ENCODE measurements at places on chromosomes 13 and 19.

DNA sequence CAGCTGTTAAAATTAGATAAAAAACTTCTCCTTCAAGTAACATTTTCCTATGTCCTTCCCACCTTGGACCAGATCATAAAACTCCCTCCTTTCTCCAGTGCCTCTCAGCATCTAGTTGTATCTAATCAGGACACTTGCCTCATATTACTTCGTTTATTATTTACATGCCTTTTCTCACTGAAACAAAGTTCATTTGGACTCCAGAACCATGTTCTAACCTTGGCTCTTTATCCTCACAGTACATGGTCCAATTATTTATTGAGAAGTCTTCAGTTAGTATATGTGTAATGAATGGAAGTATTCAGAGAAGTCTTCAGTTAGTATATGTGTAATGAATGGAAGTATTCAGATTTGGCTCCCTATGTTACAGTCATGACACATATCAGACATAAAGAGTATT lies 342.7 kb downstream of the OXGR1 start:
- no peak for DNase-seq

DNA sequence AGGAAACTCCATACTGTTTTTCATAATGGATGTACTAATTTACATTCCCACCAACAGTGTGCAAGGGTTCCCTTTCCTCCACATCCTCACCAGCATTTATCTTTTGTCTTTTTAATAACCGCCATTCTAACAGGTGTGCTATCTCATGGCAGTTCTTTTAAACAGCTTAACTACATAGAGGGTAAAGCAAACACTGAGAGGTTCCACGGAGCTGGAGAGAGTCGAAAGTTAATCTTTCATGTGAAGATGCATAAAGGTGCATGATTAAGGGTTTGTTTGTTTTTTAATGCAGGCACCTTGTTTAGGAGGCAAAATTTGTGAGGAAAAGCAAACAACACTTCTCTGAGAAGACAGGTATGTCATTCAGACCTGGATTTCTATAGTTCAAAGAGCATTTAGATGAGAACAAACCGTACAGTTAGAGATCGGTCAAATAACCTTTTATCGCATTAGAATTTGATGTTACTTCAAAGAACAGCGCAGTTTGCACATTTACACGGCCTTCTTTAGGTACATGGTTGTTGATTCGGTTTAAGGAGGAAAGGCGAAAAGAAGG lies 193.9 kb downstream of the RBM26 start:
- DNase-seq: no peak

DNA sequence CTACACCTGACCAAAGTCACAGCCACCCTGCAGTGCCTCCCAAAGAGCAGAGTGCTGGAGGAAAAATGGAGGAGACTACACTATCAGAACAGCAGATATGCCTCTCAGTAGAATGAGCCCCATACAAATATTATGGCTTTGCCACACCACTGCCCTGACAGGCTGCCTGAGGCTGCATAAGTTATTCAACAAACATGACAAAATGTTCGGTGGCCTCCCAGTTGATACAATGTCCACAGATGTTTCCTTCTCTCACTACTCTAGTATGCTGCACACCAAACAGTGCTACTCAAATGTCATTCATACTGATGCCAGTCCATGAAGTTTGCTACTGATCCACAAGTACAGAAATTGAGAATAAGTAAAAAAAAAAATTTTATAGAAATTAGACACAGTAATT lies 41.0 kb downstream of the N4BP2L2 start:
- DNase-seq: no peak

- DNase-seq: no peak
Measured at GRCh38 chr13:77919246-77919920, 752 bp upstream of the EDNRB start.

DNA sequence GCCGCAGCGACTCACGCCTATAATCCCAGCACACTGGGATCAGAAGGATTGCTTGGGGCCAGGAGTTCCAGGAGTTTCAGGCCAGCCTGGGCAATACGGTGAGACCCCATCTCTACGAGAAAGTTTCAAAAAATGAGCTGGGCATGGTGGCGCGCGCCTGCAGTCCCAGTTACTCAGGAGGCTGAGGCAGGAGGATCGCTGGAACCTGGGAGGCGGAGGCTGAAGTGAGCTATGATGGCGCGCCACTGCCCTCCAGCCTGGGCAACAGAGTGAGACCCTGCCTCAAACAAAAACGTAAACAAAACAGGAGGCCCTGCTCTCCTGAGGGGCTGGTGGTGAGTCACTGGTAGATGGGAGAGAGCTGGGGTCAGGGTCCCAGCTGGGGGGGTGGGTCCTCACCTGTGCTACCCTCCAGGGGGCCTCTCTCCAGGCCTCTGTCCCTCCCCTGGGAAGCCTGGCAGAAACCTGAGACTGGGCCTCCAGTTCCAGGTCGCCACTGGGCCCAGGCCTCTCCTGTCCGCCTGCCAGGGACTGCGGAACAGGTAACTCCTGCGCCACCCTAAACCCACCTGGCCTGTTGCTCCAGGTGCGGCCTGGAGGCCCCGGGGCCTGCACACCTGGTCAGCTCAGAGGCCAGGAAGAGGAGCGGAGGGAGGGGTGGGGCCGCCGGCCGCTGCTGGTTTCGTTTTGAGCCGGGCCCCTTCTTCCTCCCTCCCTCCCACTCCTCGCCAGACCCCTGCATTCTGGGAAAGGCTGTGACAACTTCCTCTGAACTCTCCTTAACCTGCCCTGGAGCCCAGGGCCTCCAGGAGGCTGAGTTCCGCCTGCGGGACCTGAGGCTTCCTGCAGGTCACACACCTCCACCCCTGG lies 17.2 kb upstream of the ZBTB7A start:
- DNase-seq: no peak

GRCh38 chr13:29369060-29369743 lies 226.3 kb downstream of the SLC7A1 start:
- DNase-seq: no peak

GRCh38 chr13:112450904-112451240 lies 74.7 kb downstream of the SPACA7 start:
- no peak for DNase-seq

DNA sequence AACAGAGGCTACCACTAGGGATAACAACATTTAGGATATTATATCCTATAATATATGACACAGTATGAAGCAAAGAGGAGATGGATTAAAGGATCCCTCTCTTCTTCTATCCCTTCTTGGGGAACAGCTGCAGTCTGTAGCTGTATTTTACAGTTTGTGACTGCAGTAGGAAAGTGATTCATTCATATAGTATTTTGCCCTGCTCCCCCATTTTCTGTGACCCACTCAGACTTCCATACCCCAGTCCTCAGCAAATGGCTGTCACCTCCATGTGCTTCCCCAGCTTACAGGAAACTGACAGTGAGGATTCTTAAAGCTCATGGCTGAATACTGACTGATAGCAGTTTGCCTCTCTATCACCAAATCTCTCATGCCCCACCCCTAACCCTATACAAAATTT lies 27.5 kb downstream of the MICU2 start:
- DNase-seq: no peak

DNA sequence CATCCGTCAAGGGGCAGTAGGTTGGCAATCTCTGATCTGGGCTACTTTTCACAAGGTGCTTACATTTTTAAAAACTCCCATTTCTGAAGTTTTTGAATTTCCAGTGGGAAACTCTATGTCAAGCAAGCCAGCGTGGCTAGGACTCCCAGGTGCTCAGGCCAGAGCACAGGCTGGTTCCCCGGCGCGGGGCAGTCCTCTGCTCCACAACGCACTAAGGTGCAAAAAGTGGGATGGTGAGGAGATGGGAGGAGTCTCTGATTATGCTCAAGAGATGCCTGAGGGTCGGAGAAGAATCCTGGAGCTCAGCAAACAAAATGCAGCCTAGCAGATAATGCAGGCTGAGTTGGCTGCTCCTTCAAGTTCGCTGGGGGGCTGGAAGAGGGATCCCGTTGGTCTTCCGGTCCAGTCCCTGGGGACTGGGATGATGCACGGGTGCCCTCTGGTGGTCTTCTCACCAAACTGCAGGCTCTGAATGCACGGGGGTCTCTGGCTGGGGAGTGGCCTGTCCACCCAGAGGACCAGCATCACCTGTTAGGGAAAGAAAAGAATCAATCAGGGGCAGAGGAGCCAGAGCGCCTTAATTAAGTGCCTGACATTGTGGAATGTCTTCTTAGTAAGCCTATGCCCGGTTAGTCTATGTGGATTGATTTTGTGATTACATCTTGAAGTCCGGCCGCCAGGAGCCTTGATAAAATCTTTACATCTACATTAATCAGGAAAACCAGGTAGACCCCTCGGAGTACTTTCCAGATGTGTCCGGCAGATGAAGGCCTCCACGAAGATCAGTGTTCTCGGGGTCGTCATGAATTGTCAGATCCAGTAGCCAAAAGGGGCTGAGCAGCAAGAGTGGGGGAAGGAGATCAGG lies 244.4 kb upstream of the MAB21L1 start:
- DNase-seq: peak; percentile 93

- DNase-seq: no peak
Measured at GRCh38 chr13:31670831-31671617, 68.3 kb upstream of the RXFP2 start.

DNA sequence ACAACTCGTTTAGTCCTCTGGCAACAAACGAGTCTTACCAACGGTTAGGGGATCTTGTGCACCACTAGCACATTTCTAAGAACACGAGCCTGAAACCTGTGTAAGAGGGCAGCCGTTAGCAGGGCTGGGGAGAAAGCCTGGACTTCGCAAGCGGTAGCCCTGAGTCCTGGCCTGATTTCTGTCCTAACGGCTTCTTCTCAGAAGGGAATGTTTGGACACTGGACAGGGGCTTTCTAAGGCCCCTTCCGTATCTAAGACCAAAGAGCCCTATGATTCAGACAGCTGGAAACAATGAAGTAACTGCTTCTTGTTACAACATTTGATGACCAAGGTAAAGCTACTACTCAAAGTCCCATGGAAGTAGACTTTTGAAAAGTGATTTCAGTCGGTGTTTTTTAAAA lies 2.2 kb downstream of the ANKRD10 start:
- DNase-seq: peak; percentile 39

GRCh38 chr13:109787135-109787954 lies 962 bp upstream of the IRS2 start:
- peak; percentile 90 for DNase-seq

DNA sequence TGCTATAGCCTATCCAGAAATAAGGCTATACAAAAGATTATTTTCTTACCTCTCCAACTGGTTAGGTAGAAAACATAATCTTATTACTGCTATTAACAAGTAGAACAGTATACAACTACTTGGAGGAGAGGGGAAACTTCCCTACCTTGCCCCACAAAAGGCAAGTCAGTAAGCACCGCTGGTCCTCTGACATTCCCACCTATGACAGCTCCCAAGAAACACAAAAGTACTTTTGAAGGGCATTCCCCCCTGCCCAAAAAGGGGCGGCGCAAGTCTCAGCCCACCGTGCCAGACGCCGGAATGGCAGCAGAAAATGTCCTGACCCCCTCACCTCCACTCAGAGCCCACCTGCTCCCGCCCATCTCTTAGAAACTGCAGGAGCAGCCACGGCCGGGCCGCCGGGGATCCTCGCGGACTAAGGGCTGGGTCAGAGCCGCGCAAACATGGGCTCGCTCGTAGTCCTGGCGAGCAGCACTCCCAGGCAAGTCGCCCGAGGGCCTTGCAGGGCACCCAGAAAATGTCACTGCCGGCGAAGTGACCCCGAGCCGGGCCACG lies 437 bp downstream of the SUCLA2 start:
- DNase-seq: no peak

DNA sequence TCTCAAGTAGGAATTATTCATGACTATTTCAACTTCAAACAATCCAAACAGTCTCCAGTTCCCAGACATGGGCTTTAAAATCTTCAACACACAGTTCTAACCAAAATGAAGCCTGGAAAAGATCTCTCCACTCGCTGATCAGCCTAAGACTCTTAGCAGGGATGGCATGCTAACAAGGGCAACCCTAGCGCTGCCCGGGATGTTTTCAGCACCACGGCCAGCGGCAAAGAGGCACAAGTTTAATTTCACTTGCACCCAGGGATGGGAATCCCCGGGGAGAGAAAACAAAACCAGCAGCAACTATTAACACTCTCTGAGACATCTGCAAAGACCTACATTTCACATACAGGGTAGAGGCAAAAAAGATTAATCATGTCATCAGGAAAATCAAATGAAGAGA lies 43.0 kb downstream of the CACNA1A start:
- peak; percentile 20 for DNase-seq

GRCh38 chr13:60318186-60318585 lies 78.8 kb upstream of the TDRD3 start:
- DNase-seq: no peak

- no peak for DNase-seq
Measured at GRCh38 chr13:29802621-29803020, 47.8 kb downstream of the UBL3 start.

DNA sequence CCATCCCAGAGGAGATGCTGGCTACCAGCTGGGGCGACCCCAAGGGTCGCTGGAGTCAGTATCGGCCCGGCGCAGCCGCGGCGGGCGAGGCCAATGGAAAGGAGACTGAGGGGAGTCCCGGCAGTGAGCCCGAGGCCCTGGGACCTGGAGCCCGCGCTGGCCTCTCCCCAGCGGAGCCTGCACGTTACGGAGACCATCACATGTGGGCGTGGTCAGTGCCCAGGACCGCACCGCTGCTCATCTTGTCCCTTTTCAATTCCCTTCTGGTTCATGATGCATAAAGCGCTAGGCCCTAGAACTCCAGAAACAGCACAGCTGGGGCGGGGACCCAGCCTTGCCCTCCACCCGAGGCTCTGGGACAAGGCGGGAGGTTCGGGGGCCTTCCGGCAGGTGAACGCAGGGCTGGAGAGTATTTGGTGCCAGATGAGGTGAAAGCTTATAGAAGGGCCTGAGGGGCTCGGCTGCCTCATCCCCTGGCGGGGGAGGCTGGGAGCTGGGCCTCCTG lies 8.0 kb downstream of the C19orf25 start:
- no peak for DNase-seq

DNA sequence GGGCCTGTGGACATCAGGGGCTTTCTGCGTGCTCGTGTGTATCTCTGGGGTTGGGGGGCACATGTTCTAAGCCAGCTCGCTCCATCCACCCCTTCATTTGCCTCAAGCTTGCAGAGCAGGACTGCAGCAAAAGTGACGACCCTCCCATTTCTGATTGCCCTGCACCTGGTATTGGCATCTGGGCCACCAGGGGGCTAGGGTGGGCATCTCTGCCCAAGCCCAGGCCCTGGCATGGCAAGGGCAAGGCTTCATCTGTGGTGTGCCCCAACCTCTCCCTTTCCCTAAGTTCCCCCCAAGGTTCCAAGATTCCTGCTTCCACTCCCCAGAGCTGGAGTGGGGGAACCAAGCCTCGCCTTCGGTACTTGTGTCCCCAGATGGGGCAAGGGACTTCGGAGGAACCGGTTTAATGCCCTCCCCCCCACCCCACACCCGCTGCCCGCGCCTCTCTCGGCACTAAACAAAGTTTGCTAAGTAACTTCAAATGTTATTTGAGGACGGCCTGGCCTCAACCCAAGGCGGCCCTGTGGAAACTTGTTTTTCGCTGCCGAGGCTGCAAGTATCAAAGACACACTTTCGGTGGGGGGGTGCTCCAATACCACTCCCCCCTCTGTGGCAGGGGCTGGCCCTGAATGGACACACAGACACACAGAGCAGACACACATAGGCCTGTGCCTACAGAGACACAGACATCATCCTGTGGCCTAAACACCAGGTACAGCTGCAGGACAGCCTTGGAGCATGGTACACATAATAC lies 12.2 kb downstream of the NFIX start:
- DNase-seq: no peak

- DNase-seq: peak; percentile 93
Measured at GRCh38 chr19:56066152-56067023, 54.7 kb downstream of the ZNF787 start.

All from retina (tissue), 1 donor.